Stimulated activated memory B cell treated with anti-CD40 and anti-IgM and Interleukin-4, amounts not matched to agents 10 μg/mL and 1 μg/mL and 100 μg/mL, for 72 hours (primary cell): ENCODE measurements at places on chromosomes 13 and 19.

DNA sequence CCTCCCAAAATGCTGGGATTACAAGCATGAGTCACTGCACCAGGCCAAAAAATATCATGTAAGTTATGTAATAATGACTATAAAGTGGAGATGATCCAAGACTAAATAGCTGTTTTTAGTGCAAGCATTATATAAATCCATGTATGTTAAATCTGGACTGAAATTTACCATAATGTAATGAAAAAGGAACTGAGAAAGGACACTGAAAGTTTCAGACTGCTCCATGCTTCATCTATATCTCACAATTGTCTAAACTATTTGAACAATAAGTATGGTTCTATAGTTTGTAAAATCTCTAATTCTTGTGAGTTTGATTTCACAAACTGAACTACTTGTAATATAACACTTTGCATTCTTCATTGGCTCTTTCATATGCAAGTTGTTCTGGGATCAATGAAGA, 2299.5 kb downstream of the PCDH9 start:
- ATAC-seq: no peak

- no peak for ATAC-seq
These were observed 10.1 kb downstream of the RGCC start for GRCh38 chr13:41467425-41467945.

GRCh38 chr13:103066781-103067345, 646 bp upstream of the SLC10A2 start:
- ATAC-seq: no peak

- ATAC-seq: no peak
These were observed at the start of gene KEAP1 for GRCh38 chr19:10503002-10503789. Gene KEAP1, minus strand, starts transcription at chr19:10503356. Its CDS starts 3,323 bp downstream, at chr19:10500033.

GRCh38 chr13:23618341-23618740, 48.1 kb downstream of the TNFRSF19 start:
- ATAC-seq: no peak

GRCh38 chr19:1106841-1107660, 3.3 kb downstream of the GPX4 start:
- ATAC-seq: no peak

DNA sequence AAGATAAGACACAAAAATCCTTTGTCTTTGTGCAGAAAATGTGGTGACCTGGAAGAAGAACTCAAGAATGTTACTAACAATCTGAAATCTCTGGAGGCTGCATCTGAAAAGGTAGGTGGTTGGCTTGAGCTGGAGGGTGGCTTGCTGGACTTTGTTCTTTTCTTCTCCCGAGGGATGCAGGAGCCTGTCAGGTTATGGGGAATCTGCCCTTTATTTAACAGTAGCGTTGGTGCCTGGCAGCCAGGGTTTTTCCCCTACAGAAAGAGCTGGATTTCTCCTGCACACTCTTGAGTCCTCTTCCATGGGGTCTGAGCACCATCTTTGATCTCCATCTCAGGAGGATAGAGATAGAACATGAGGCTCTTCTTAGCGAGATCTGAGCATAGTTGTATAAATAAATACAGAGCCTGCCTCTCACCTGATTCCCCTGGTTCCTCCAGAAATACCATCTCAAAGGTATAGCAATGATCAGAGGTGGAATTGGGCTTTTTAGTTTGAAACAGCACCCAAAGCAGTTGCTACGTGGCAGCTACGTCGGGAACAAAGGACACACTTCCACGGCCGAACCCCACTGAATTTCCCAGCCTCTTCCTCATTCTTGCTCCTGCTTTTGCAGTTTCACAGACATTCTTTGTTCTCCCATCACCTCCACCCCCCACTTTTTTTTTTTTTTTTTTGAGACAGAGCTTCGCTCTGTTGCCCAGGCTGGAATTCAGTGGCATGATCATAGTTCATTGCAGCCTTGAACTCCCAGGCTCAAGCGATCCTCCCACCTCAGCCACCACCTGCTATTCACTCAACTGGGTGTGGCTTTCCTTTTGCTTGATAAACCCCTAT, 12.9 kb downstream of the TPM4 start:
- ATAC-seq: no peak

GRCh38 chr13:19159761-19160420, 21.7 kb downstream of the TUBA3C start:
- ATAC-seq: no peak

GRCh38 chr19:19514215-19514657, 1.1 kb downstream of the TSSK6 start:
- no peak for ATAC-seq

- ATAC-seq: no peak
These were observed 148.5 kb downstream of the ZNF486 start for GRCh38 chr19:20315543-20315942.

DNA sequence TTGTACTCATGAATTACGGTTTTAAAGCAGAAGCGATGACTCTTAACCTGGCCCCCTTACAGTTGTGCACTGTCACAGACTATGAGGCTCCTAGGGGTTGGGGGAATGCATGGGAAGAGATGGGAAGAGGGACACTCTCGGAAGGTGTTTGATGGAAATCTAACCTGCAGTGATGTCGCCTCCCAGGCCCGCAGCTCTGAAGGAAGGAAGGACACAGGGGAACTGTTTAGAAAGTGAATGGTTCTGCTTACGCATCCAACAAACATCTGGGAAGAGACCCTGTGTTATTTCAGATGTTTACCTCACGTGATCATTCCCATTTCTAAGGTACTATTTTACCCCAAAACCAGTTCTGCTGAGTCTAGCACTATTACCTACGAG, 48.0 kb upstream of the SLC7A9 start:
- no peak for ATAC-seq

DNA sequence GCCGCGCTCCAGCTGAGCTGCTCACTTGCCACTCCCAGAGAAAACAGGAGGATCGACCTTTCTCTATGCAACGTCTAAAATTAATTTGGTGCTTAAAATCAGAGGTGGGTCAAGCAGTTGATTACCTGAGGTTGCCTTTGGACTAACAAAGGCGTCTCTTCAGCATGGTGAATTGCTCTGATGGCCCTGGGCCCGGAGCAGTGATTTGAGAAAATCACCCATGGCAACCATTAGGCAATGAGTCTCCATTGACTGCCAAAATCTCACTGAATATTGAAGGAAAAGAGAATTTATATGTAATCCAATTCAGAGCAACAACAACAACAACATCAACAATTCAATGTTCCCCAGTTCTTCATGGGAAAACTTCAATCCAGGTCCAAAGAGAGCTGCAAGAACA, 61.8 kb downstream of the IRS2 start:
- no peak for ATAC-seq

DNA sequence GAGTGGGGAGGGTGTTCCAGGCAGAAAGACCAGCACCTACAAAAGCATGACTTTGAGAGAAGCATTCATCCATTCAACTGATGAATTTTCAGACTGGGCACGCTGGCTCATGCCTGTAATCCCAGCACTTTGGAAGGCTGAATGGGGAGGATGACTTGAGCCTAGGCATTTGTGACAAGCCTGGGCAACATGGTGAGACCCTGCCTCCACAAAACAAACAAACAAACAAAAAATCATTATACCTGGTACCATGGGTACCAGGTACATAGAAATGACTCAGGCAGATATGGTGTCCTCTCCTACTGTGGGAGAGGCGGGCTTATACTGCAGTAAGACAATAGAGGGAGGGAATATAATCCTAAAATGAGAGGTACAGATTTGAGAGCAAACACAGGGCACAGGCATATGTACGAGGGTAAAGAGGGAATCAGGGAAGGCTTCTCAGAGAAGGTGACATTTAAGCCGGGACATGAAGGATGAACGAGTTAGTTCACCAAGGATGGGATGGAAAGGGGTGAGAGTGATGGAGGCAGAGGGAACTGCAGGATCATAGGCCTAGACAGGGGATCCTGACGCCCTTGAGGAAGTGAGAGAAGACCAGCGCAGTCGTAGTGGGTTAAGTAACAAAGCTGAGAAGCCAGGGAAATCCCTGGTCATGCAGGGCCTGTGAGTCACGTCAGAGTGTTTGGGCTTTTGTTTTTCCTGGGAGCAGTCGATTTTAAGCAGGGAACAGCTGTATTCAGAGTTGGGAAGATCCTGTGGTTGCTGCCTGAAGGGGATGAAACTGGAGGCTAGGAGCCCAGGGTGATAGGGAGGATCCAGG, 2.9 kb downstream of the CYP2S1 start:
- peak; percentile 76 for ATAC-seq

DNA sequence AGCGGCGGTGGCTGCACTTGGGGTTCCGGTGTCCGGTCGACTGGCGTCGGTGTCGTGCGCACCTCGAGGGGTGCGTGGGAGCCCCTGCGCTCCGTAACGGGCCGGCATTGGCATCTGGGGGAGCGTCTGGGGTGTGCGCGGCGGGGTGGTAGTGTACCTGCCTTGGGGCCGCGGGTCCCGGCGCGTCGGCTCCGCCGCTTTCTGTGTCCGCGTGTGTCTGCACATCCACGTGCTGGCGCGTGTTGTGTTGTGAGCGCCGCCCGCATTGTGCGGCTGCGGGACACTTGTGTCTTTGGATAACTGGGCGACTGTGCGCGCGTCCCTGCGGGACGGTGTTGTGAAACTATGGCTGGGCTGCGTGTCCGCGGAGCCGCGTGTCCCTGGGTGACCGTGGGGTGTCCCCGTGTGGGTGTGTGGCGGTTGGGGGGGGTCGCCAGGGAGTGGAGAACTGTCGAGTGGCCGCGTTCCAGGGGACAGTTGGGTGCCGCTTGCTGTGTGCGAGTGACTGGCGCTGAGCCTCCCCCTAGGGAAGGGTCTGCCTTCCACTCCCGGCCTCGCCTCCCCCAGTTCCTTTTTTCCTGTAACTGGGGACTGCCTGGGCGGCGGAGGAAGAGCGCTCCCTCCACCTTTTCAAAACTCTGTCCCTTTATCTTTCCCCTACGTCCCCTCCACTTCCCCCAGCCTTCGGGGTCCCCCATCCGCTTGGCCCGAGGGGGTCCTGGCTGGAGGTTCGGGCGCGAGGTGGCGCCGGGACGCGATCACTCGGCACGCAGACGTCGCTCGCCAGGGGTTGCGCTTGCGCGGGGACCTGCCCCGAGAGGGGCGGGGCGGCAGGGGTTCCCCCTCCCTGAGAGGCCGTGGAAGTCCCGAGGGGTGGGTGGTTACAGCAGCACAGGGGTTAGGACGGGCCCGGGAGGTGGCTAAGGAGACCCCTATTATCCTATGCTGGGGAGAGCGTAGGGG, 5.7 kb upstream of the NFIC start:
- peak; percentile 71 for ATAC-seq

DNA sequence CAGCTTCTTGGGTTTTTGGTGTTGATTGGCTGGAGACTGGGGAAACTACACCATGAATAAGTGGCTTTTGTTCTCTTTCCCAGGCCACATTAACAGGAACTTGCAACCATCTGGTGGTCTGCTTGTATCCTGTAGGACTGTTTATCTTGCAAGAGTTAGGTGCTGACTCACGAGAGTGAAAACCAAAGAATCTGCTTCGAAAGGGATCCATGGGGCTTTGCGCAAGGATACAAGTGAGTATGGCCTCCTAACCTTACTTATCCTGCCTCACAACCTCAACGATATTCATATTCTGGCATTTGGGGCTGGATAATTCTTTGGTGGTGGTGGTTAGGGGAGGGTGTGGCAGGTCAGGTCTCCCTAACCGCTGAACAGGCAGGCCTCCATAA, 4.7 kb upstream of the SIGLECL1 start:
- ATAC-seq: no peak

GRCh38 chr13:66313413-66313812, 916.7 kb downstream of the PCDH9 start:
- ATAC-seq: no peak

GRCh38 chr13:94535775-94536174, 56.3 kb upstream of the DCT start:
- no peak for ATAC-seq

DNA sequence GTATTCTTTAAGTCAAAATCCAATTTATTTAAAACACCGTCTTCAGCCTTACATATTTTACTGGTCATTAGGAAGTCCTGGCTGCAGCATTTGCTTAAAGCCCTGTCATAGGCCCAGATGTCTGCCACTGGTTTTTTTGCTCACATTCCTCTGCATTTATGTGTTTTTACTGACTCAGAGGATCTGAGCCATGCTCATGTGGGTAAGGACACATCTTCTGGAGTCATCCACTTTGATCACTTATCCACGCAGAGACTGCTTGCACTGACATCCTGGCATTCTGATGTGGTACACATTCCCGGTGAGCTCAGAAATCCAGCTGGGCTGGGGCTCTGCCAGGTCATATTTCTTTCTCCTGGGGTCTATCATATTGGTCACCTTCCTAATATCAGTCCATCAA, 531.7 kb upstream of the ARGLU1 start:
- no peak for ATAC-seq

DNA sequence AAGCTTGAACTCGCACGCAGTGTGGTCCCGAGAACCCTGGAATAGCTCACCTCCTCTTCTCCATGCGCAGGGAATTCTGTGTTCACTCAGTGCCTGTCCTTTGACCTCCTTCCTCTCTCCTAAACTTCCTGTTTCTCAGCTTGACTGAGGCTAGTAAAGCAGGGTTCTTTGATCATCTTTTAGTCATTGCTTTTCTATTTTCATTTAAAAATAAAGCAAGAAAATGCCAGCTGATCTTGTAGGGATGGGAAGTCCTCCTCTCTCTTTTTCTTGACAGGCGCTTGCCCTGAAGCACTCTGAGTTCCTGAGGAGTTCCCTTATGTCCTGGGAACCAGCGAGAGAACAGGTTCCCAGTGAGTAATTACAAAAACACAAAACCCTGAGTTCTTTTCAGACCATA, 62.8 kb downstream of the ARHGEF7 start:
- ATAC-seq: no peak

GRCh38 chr19:45008552-45008951, 7.3 kb downstream of the RELB start:
- no peak for ATAC-seq

GRCh38 chr13:50453188-50453587, 390.3 kb downstream of the DLEU7 start:
- no peak for ATAC-seq

- peak; percentile 86 for ATAC-seq
These were observed 9.3 kb downstream of the PLEKHA4 start for GRCh38 chr19:48858984-48859710.

GRCh38 chr13:86846501-86846900, 824.7 kb upstream of the SLITRK5 start:
- no peak for ATAC-seq

- peak; percentile 7 for ATAC-seq
These were observed 644 bp upstream of the RAVER1 start for GRCh38 chr19:10333758-10334587.

- ATAC-seq: no peak
These were observed 51.4 kb downstream of the VWA8 start for GRCh38 chr13:41909506-41909905.

GRCh38 chr19:38985262-38985661, 9.7 kb upstream of the FBXO17 start:
- ATAC-seq: no peak
